Endodermal cell (in vitro differentiated cells): ENCODE measurements at places on chromosomes 6 and 20. TPM values are rescaled to one million over a fixed set of nuclear protein-coding genes. Genes with fewer than 3 reads are reported as not detected.

PAX1 gene
- total RNA-seq, result 0.08 TPM in 1 of 3 replicates, not detected in the others

MTG2 gene
- 26.8 and 29.6 TPM in 2 replicates for total RNA-seq

GMPR gene
- total RNA-seq, result 4.9 and 7.1 TPM in 2 replicates

HBS1L gene
- 114 to 122 TPM (median 114 TPM) in 3 replicates for total RNA-seq

PRRT1 gene
- 1.1 to 3.0 TPM (median 2.7 TPM) in 3 replicates for total RNA-seq

BEND3 gene
- 18.0 to 18.9 TPM (median 18.5 TPM) in 3 replicates for total RNA-seq

ASIP gene
- total RNA-seq, result not detected in 3 replicates

MMP24OS gene
- total RNA-seq, result 37.6 and 38.8 TPM in 2 replicates

FERMT1 gene
- total RNA-seq, result 2.5 to 5.3 TPM (median 4.1 TPM) in 3 replicates

MUCL3 gene
- total RNA-seq, result 0.16 and 0.18 TPM in 2 replicates

ZNF334 gene
- total RNA-seq, result 17.9 and 21.1 TPM in 2 replicates

PTPRT gene
- 1.6 to 2.3 TPM (median 2.3 TPM) in 3 replicates for total RNA-seq

RGS17 gene
- 2.4 to 3.7 TPM (median 3.2 TPM) in 3 replicates for total RNA-seq

SOBP gene
- total RNA-seq, result 1.4 and 1.5 TPM in 2 replicates

JPH2 gene
- total RNA-seq, result 1.0 to 1.9 TPM (median 1.0 TPM) in 3 replicates

HRH3 gene
- 0.16 TPM in 1 of 3 replicates, not detected in the others for total RNA-seq

TFAP2D gene
- not detected in 3 replicates for total RNA-seq

OPRL1 gene
- 3.0 to 5.5 TPM (median 5.3 TPM) in 3 replicates for total RNA-seq

PDE10A gene
- 22.8 to 28.9 TPM (median 24.3 TPM) in 3 replicates for total RNA-seq

COL10A1 gene
- not detected in 3 replicates for total RNA-seq

RIPOR2 gene
- 8.9 and 9.3 TPM in 2 replicates for total RNA-seq

SNAI1 gene
- 13.1 to 19.0 TPM (median 13.5 TPM) in 3 replicates for total RNA-seq

MRPS18A gene
- total RNA-seq, result 58.8 and 64.8 TPM in 2 replicates

GPLD1 gene
- total RNA-seq, result 5.2 and 5.3 TPM in 2 replicates

PGC gene
- total RNA-seq, result not detected in 3 replicates

BTN1A1 gene
- total RNA-seq, result not detected in 2 replicates

SIRPB1 gene
- 0.54 and 0.66 TPM in 2 replicates for total RNA-seq

NNAT gene
- 14.6 to 27.6 TPM (median 27.3 TPM) in 3 replicates for total RNA-seq

TMEM170B gene
- total RNA-seq, result 5.3 to 6.6 TPM (median 5.7 TPM) in 3 replicates

KCNS1 gene
- 0.18 to 0.34 TPM (median 0.28 TPM) in 3 replicates for total RNA-seq

SIRPA gene
- total RNA-seq, result 4.5 to 6.3 TPM (median 5.9 TPM) in 3 replicates

TNXB gene
- total RNA-seq, result 3.8 and 4.0 TPM in 2 replicates

BEND6 gene
- 0.57 and 0.86 TPM in 2 replicates for total RNA-seq

AIF1 gene
- 0.70 and 1.6 TPM in 2 replicates for total RNA-seq

MLN gene
- total RNA-seq, result not detected in 3 replicates

HAO1 gene
- not detected in 3 replicates for total RNA-seq
